ENCODE measurements at places on chromosomes 16 and 17.

DNA sequence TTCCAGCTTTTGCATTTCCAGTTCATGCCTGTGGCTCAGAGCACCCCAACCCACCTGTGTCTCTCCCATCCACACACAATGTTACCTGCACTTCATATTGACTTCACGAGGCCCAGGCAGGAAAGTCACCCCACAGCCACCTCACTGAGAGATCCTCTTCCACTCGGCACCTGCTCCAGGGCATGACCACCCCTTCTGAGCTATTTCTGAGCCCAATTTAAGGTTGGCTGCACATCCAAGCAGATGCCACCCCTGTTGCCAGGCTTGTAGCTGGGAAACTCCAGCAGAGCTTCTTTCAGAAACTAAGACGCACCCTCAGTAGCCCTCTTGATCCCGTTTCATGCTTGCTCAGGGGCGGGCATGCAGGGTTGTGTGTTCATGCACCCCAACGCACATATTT lies 88.4 kb downstream of the SOCS1 start:
- DNase-seq = no peak

GRCh38 chr17:56480501-56480900 lies 113.0 kb upstream of the NOG start:
- DNase-seq = no peak

GRCh38 chr16:30780549-30780948 lies 6.5 kb downstream of the ZNF629 start:
- DNase-seq = no peak

- DNase-seq = no peak
Observed at GRCh38 chr17:18988546-18989173, 15.9 kb downstream of the FAM83G start.

GRCh38 chr16:745739-746138 lies 4.9 kb upstream of the CIAO3 start:
- no peak for DNase-seq

All from activated naive CD8-positive, alpha-beta T cell treated with anti-CD3 and anti-CD28 coated beads, Interleukin-2, amount 50 U/mL, for 16 hours (primary cell).